NCI-H1436 treated with DMSO at 0.1 percent for 48 hours (cell line): ENCODE measurements at places on chromosomes 1 and 21.

DNA sequence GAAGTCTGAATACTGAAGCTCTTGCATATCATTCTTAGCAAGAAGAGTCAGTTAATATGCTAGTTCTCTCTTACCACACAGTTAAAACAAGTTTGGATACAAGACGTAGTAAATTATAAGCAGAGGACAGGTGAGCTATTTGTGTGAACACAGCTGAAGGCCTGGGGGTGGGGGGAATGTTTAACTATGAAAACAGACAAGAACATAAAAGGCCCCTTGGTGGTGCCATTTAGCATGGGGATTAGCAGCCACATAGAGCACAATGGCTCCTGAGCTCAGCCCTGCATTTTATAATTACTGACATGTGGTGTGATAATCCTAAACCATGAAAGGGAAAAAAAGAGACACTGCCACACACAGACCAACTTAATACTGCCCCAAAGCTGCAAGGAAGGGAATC is 94.8 kb downstream of the TGFBR3 start:
- peak; percentile 25 for DNase-seq

DNA sequence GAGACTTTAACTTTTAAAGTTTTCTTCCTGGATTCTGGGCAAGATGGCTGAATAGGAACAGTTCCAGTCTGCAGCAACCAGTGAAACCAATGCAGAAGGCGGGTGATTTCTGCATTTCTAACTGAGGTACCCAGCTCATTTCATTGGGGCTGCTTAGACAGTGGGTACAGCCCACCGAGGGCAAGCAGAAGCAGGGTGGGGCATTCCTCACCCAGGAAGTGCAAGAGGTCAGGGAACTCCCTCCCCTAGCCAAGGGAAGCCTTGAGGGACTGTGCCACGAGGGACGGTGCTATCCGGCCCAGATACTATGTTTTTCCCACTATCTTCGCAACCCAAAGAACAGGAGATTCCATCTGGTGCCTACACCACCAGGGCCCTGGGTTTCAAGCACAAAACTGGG is 121.0 kb downstream of the VAV3 start:
- DNase-seq = no peak

GRCh38 chr1:210830034-210831028 is 303.6 kb downstream of the KCNH1 start:
- DNase-seq = peak; percentile 28

DNA sequence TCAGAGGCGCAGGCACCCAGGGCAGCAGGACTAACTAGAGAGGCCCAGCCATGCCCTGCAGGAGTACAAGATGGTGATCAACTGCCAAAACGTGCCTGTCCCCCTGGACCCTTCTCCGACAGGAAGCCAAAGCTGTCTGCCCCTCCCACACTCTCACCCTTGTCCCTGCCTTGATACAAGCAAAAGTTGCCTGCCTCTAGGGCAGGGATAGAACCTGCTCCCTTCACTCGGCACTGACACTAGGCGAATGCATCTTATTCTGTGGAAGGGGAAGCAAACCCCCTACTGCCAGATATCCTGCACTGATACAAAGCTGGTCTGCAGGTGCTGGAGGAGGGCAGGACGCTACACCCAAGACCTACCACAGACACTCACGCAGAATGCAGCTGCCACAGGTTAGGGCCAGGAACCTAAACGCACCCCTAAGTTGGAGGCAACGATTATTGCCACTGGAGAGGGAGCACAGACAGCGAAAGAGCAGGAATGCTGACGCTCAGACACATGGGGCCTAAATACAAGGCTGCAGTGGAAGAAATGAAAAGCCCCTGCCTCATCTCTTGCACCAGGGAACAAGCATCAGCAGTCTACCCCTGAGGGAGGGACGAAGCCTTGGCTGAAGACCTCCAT is 3.7 kb downstream of the TARBP1 start:
- no peak for DNase-seq

DNA sequence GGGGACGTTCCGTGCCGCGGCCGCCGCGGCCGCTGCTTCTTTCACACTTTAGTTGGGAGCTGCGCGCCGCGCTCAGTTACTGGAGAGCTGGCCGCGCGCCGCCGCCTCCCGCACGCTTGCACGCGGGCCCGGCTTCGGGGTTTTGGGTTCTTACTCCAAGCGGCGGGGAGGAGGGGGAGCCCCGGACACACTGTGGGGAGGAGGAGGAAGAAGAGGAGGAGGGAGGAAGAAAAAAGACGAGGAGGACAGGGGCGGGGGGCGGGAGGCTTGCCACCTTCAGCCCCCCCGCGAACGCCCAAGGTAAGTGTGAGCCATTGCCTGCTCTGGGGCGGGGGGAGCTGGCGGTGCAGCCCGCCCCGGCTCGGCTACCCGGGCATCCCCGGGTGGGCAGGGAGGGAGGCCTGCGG is 243 bp downstream of the C1orf21 start:
- no peak for DNase-seq

DNA sequence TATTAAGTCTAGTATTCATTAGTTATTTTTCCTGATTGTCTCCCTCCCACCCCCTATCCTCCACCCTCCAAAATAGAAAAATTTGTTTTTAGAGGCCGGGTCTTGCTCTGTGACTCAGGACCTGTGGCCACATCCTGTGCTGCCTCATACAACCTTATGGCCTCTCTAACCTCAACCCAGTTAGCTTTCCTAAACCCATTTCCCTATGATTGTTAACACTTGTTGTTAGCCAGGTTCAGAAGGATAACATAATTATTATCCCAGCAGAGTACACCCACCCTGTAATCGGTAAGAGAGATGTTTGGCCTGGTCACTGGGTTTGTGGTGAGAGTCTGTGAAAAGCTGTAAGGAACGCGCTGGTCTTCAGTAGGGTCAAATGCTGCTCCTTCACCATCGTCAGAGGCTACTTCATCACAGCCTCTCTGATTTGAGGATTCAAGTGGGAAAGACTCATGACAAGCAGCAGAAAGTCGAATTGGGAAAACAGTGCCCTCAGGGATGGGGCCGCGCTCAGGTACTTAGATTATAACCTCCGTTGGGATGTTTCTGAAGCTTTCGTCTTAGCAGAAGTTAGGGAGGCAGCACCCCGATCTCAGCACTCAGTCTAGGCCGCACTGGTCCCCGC is 35.9 kb upstream of the HMGN1 start:
- DNase-seq = no peak

GRCh38 chr1:21361506-21361905 is 71.2 kb upstream of the ECE1 start:
- DNase-seq = no peak

GRCh38 chr21:21436012-21436534 is 437.9 kb downstream of the NCAM2 start:
- no peak for DNase-seq

- no peak for DNase-seq
These were observed 13.3 kb downstream of the ARV1 start for GRCh38 chr1:230992100-230992774.

DNA sequence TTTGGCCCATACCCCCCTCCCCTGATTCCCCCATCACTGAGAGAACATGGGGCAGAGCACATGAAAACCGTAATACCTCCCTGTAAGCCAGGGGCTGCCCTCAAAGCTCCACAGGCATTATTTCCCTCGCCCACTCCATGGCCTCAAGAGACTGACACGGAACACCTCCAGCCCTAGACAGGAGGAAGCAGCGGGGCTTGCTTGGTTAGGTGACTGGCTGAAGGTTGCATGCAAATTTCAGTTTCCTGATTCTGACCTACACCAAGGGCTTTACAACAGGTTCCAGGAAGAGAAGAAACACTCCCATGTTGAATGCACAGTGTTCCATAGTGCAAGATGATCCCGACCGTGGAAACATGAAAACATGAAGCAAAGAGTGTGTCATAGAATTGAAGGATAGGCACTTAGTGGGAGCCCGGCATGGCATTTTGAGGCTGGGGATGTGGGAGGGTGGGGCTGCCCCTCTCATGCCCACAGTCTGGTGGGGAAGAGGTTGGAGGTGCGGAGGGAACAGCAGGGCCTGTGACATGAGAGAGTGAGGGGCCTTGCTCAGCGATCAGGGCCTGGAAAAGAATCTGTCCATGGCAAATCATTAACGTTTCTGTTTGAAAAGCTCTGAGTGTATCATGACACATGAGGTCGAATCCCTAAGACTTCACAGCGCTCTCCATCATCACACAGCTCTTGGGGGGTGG is 33.5 kb downstream of the GPR137B start:
- DNase-seq = no peak

- DNase-seq = no peak
These were observed 76.6 kb upstream of the SELENON start for GRCh38 chr1:25723250-25723880.

DNA sequence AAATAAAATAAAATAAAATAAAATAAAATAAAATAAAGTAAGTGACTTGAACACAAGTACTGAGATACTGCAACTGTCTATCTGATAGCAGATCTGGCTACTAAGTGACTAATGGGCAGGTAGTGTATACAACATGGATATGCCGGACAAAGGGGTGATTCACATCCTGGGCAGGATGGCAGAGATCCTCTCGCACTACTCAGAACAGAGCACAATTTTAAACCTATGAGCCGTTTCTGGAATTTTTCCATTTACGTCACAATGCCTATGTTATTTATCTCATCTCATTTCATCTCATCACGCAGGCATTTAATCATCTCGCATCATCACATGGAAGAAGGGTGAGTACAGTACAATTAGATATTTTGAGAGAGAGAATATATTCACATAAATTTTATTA is 233.3 kb upstream of the COA6 start:
- no peak for DNase-seq

DNA sequence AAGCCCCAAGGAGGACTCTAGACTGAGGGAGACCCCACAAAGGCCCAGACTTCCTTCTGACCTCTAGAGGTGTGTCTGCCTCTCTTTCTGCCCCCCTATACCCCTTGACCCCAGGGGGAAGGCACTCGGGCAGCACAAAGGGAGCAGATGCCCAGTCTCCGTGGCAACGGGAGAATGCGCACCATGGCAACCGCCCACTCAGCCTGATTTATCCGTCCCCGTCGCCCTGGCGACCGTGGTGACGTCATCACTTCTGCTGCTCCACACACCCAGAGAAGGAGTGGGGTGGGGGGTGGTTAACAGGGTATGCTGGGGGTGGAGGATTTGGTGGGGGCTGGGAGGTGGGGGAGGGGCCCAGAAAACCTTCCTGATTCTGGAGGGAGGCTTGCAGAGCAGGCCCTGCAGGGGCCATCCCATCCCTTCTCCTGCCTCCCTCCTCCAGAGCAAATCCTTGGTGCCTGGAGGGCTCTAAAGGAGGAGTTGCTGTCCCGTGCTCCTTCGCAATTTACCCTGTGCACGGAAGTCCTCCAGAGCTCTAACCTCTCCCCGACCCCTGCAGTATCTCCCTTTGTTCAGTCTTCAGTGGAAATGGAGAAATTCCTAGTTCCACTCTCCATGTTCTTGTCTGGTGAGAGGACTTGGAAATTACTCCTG is 6.3 kb downstream of the CELF3 start:
- DNase-seq = no peak

DNA sequence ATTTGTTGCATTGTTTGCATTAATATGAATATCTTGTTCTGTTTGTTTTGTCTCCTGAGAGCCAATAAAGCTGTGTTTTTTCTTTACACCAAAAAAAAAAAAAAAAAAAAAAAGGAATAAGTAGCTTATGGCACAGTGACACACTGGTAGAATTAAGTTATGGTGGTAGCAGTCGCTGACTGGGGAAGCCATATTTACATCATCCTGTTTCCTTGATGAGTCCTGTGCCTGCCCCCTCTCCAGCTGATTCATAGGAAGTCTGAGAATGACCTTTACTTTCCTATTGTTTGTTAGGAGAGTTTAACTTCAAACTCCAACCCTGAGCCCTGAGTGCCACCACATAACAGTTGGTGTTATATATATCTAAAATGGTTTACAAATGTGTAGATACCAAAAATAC is 62.2 kb downstream of the OBSCN start:
- DNase-seq = no peak

DNA sequence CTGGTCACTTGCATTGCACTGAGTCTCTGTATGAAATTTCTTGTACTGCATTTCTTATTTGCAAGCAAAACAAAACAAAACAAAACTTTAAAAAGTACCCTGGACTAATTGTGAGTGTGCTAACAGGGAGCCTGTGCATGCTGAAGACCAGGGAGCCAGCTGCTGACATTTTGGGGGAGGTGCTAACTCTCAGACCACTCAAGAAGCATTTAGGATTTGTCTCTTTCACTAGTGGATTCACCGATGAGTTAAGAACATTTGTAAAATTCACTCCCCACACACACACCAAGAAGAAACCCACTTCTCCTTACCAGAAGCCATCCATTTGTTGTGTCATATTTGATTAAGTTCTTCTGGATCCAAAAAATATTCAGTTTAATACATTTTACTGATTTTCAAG is 95.7 kb upstream of the C1orf105 start:
- no peak for DNase-seq

GRCh38 chr1:89310505-89310904 is 37.8 kb upstream of the GBP5 start:
- DNase-seq = no peak

DNA sequence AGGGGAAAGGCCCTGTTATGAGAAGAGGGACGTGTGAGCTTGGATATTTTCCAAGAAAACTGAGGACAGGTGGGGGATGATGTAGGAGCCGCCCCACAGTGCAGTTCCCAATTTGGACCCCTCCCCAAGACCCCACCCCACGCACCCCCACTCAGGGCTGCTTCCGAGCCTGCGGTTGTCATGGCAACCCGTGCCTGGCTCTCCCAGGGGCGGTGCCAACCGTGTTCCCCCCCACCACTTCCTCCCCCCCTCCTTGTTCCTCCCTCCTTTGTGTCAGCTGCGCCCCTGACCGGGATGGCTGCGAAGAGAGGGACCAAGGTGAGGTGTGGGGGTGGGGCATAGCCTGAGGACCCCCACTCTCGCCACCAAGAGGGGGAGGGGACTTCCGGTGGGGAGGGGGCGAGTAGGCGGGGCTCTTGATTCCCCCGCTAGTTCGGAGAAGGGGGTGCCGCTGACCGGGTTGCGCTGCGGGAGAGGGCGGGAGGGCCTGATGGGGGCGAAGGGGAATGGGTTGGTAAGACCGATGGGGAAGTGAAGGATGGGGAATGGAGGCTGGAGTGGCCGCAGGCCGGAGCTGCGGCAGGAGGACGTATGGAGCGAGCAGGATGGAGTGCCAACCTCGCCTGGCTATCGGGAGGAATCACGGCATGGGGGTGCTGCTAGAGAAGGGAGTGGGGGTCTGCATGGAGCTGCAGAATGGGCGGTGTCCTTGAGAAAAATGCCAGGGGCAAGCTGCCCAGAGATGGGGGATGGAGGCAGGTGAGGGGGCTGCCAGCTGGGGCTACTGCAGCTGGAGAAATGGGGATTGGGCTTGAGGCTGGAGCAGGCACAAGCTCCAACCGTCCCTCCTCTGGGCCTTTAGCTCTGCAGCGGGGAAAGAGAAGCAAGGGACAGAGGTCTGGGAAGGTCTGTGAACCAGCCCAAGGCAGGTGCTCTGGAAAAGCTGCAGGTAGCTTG is 953 bp downstream of the TRIM46 start:
- DNase-seq = no peak

- DNase-seq = no peak
These were observed 32.7 kb downstream of the FHAD1 start for GRCh38 chr1:15279576-15280230.
